ENCODE measurements at places on chromosomes 4 and X.

DNA sequence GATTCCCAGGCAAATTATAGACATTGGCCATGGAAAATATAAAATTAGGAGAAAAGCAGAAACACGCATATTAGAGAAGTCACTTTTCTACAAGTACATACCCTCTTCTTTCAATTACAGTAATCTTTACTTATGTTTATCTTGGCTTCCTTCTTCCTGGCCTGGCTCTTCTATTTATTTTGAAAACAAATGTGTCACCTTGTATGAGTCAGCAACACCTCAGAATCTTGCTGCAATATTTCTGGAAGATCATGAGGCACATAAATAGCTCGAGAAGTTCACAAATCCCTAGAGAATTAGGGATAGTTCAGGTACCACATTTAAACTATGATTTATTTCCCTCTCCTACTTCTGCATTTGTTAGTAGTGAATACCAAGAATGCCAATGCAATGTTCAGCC is 124.6 kb downstream of the ANOS1 start:
- DNase-seq = no peak

DNA sequence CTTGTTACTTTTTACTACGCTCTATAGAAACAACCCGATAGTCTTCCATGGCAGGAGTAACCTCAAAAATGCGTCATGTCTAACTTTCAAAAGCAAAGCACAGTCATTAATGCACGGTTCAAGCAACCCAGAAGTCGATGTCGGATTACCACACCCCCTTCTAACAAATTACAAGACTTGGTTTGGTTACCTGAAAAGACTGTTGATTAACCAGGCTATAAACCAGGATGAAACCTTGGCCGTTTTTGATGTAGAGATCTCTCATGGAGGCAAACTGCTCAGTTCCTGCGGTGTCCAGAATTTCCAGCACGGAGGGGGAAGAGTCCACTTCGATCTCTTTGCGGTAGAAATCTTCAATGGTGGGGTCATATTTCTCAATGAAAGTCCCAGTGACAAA is 2.4 kb downstream of the RAP2C start:
- DNase-seq = no peak

DNA sequence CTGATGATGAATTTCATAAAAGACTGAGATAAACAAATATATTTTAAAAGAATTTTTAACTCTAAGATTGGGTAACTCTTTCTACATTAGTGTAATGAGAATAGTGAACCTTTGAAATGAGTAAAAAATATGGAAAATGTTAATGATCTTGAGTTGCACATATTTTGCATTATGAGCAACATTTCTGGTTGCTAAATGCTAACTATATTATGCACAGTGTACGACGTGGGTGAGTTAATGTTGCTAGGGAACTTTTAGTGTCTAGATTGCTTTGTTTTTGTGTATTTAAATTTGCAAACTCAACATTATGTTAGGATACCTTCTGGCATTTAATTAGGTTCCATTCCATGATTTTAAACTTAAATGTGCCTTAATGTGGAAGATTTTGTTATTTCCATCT is 612.9 kb upstream of the GALNT7 start:
- no peak for DNase-seq

DNA sequence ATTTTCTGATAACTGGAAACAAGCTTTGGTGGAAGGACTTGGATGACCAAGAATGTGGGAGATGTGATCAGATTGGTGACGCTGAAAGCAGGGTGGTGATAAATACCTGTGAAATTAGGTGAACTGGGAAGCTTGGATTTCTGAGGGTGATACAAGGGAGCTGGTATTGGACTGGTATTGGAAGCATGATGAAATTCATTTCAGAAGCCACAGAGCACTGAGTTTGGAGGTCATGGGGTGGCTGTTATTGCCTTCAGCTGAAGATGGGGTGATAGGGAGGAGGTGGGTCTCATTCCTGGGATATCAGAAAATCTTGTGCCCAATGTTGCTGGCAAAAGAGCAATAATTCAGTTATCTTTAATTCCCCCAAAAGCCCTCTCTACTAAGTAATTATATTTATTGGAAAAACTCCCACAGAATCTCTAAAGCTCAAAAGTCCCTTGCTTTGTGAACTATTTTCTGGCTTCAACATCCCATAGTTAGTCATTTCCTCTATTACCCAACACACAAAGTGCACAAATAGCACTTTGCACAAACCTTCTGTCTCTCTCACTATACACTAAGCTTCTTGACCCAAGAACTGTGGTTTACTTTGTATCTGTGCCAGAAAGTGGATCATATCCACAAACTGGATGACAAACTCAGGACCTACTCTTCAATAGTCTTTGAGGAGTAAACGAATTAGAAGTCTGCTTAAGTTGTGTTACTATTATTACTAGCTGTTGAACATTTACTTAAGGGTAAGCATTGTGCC is 23.1 kb upstream of the CAMK2D start:
- DNase-seq = no peak

DNA sequence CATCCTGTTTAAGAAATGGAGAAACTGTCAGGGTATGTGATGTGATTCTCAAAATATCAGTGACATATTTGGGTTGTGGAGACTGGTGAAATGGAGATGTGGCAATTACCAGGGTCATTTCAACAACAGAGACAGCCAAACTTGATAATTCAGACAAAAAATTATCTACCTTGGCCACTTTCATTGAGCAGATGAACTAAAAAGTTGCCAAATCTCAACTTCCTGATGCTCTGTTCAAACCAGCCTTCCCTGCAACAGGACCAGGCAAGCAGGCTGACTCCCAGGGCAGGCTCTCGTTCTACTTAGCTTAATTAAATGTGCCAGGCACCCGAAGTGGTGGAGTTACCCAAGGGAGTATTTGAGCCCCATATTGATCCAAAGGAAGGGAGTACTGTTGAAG is 199.6 kb downstream of the AFF2 start:
- DNase-seq = no peak

- DNase-seq = peak; percentile 33
Measured at GRCh38 chrX:120365320-120365719, 3.4 kb downstream of the ATP1B4 start.

DNA sequence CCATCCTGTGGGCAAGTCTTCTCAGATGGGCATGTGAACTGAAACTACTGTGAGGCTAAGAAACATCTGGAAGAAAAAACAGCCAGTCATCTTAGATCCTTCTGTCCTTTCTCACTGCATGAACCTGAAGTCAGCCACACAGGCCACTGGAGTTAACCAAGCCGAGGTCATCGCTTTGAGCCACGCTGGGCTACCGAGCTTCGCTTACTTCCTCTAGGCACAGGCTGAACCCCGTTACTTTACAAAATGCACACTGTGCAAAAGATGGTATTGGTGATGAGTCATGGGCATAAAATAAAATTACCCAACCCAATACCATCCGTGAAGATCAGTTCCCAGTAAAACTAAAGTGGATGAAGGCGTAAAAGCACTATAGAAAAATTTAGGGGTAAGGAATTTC is 86.2 kb downstream of the MTMR1 start:
- no peak for DNase-seq

DNA sequence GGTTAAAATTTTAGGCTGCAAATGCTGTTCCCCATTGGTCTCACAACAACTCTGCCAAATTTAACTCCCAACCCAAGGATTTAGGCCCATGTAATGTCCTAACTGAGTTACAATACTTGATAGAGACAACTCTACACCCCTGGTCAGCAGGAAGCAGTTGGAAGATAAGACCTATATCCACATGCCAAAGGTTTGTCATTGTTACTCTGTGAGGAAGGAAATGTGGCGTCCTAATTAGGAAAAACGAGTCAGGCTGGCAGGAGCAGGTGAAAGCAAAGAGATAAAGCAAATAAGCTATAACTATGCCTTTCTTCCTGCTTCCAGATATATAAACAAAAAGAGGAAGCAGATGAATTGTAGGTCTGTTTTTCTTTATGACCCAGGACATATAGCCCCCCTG is 69.1 kb downstream of the SPIN4 start:
- no peak for DNase-seq

GRCh38 chr4:11720292-11720691 is 291.6 kb upstream of the HS3ST1 start:
- DNase-seq = no peak

- DNase-seq = no peak
Measured at GRCh38 chr4:159298502-159298901, 195.6 kb downstream of the RAPGEF2 start.

GRCh38 chrX:128816919-128817318 is 706.4 kb downstream of the SMARCA1 start:
- DNase-seq = peak; percentile 5

GRCh38 chr4:74117024-74117534 is 18.1 kb upstream of the CXCL2 start:
- DNase-seq = no peak

DNA sequence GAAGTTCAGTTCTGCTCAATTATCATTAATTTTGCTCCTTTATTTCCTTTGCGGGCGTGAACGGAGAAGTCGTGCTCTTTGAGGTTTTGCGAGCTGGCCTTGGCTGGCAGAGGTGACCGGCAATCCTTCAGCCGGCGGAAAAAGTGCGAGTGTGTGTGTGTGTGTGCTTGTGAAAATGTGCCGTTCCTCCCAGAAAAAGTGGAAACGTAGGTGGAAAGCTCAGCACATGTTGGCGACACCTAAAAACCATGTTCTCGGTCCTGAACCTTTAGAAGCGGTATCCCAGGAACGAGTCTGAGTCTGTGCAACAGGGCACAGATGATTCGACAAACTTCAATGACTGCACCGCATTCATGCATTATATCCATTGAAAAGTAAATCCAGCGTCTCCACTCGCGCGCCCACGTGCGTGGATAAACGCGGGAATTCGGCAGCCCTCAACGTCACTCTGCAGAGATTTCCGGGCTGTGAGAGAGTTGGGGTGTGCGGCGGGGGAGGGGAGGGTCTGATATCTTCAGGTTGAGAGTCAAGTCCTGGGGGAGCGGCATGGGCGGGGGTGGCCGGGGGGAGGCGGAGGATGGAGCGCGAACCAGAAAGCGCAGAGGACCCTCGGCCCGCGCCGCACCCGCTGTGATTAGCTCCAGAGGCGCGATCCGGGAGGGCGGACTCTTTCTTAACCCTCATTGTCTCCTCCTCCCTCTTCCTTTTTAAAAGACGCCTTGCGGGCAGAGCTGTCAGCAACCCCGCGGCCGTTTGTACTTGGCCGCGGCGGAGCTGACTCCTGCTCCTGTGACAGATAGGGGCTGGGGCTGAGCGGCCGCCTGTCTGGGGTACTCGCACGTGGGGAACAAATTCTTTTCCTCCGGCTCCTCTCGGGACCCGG is at the start of gene SHISA3:
SHISA3 (plus strand) TSS at position 737 of the 883 bp plus-strand sequence. CDS start 569 bp downstream, outside the sequence.
- DNase-seq = peak; percentile 34

- DNase-seq = no peak
Measured at GRCh38 chr4:109947918-109948317, 35.2 kb downstream of the EGF start.

- no peak for DNase-seq
Measured at GRCh38 chr4:14596437-14596836, 405.8 kb upstream of the CPEB2 start.

GRCh38 chr4:40581254-40582140 is 48.2 kb downstream of the RBM47 start:
- DNase-seq = no peak

- DNase-seq = no peak
Measured at GRCh38 chr4:72375073-72375736, 193.8 kb downstream of the ADAMTS3 start.

GRCh38 chr4:185016946-185017758 is 1.1 kb upstream of the HELT start:
- DNase-seq = no peak

- no peak for DNase-seq
Measured at GRCh38 chr4:83889802-83890201, 353.9 kb downstream of the GPAT3 start.

GRCh38 chr4:1783015-1783414 is 10.1 kb upstream of the FGFR3 start:
- DNase-seq = no peak

DNA sequence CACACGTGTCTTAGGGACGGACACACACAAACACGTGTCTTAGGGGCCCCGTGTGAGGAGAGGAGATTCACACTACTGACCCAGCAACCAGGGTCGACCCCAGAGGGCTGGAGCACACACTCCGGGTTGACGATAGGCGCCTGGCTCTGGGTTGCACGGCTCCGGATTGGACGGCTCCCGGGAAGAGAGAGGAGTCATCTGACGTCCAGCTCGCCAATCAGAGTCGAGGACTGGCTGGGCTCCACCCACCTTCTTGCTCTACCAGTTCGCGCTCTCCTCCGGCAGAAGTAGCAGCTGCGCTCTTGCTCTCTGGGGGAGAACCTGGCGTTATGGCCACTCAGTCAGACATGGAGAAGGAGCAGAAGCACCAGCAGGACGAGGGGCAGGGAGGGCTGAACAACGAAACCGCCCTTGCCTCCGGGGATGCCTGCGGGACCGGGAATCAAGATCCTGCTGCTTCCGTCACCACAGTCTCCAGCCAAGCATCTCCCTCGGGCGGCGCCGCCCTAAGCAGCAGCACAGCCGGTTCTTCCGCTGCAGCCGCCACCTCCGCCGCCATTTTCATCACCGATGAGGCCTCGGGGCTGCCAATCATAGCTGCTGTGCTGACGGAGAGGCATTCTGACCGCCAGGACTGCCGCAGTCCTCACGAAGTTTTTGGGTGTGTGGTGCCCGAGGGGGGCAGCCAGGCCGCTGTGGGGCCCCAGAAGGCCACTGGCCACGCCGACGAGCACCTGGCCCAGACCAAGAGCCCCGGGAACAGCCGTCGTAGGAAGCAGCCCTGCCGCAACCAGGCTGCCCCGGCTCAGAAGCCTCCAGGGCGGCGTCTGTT is 74.3 kb downstream of the NUDT10 start:
- DNase-seq = no peak

DNA sequence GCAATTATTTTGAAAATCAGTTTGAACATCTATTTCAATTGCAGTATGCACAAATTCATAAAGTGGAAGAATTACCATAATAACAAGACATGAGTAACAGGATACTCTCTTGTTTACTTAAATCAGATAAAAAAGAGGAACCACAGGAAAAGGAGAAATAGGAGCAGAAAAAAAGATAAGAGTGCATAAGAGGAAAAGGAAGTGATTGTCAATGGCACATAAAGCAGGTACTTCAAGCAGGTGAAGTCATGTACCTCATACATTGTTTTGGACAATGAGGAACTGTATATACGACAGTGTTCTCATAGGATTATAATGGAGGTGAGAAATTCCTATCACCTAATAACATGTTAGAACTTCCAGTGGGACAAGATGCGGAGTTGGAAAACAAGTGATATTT is 334.5 kb upstream of the PCDH7 start:
- DNase-seq = no peak

DNA sequence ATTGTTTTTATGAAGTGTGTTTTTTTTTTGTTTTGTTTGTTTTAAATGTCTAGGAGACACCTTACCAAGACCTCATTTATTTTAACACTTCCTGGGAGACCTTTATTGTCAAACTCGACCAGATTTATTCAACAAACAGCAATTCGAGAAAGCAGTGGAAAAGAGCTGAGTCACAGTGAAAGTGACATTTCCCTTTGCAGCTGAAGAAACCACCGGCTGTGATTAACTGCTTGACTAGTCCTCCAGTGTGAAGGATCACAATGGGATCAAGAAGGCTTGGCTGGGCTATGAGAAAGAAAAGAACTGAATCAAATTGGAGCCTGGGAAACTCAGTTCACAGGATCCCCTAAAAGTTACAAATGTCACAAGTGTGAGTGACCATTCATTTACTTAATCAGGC is 11.9 kb upstream of the ADH7 start:
- DNase-seq = no peak

All from nephron progenitor cell (in vitro differentiated cells).